ENCODE measurements at places on chromosomes 6 and 20. TPM values are rescaled to one million over a fixed set of nuclear protein-coding genes. Genes with fewer than 3 reads are reported as not detected.

- no peaks in the 10 kb centered on the region for H3K27me3 ChIP-seq
- H3K4me1 ChIP-seq: no peaks in the 10 kb centered on the region
- no peak overlapping the region for H3K4me3 ChIP-seq
- H3K27ac ChIP-seq: no peak overlapping the region
These were observed 289.9 kb upstream of the MMS22L start for GRCh38 chr6:97572943-97573342.

DNA sequence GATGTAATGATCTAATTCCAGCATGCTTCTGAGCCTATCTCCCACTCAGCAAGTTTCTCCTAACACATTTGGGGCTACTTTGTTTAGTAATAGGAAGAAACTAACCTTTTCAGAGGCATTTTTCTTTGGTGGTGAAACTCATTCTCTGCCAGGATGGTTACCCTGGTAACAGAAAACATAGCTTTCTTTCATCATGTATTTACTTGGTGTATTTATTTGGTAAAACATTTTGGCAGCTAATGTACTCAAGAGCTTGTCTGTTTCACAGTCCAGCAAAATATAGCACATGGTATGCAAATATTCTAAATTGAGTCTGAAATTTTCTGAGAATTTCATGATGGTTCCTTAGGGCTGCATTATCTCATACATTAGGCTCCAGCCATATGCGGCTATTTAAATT, 100.0 kb downstream of the SLC35B3 start:
- no peak for DNase-seq
- no peaks in the 10 kb centered on the region for H3K4me1 ChIP-seq
- no peak overlapping the region for H3K4me3 ChIP-seq
- no peaks in the 10 kb centered on the region for H3K27me3 ChIP-seq
- H3K36me3 ChIP-seq: no peaks in the 10 kb centered on the region

- H3K27ac ChIP-seq: no peak overlapping the region
- no peak overlapping the region for H3K4me3 ChIP-seq
- H3K36me3 ChIP-seq: no peaks in the 10 kb centered on the region
- H3K4me1 ChIP-seq: no peaks in the 10 kb centered on the region
- no peaks in the 10 kb centered on the region for H3K27me3 ChIP-seq
These were observed 143.1 kb downstream of the QRSL1 start for GRCh38 chr6:106772270-106773142.

GRCh38 chr20:34862724-34863123, 9.9 kb downstream of the GGT7 start:
- H3K27me3 ChIP-seq: no peaks in the 10 kb centered on the region
- DNase-seq: no peak
- no peak overlapping the region for H3K4me3 ChIP-seq

DNA sequence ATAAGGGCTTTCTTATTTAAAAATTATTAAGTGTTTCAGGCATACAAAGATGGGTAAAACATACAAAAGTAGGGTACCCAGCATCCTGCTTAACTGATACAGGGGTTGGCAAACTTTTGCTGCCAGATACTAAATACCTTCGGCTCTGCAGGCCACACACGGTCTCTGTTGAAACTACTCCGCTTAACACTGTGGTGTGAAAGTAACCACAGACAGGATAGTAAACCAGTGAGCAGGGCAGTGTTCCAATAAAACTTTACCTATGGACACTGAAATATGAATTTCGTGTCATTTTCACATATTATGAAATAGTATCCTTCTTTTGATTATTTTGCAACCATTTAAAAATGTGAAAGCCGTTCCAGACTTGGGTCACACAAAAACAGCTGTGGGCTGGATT, 92.4 kb downstream of the EYA2 start:
- H3K27ac ChIP-seq: no peak overlapping the region
- peaks cover 19% of the 10 kb centered on the region for H3K4me1 ChIP-seq
- H3K4me3 ChIP-seq: no peak overlapping the region
- peaks cover 25% of the 10 kb centered on the region for H3K27me3 ChIP-seq
- no peak for DNase-seq

DNA sequence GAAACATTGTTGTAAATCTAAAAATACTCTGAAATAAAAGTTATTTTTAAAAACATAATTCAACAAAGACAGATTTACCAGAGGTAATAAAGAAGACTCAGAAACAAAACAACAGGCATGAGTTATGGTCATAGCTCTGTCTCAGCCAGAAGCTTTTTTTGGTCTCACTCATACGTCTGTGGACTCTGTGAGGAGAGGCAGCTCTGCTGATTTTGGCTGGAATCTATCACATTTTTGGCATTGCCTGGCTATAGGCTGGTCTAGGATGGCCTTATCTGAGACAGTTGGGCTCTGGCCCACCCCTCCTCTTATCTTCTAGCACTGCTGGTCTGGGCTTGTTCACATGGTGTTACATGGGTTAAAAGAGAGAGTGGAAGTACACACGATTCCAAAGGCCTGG, 514.0 kb upstream of the BTBD3 start:
- H3K27ac ChIP-seq: no peak overlapping the region
- DNase-seq: no peak
- H3K4me1 ChIP-seq: no peaks in the 10 kb centered on the region
- H3K4me3 ChIP-seq: no peak overlapping the region
- no peaks in the 10 kb centered on the region for H3K27me3 ChIP-seq

- peak overlapping the region; percentile 95 for H3K4me3 ChIP-seq
- peaks cover 3% of the 10 kb centered on the region for H3K36me3 ChIP-seq
- peaks cover 36% of the 10 kb centered on the region for H3K4me1 ChIP-seq
- peak overlapping the region; percentile 95 for H3K27ac ChIP-seq
- DNase-seq: peak; percentile 94
These were observed 113.5 kb upstream of the BTN3A2 start for GRCh38 chr6:26251354-26252076.

DNA sequence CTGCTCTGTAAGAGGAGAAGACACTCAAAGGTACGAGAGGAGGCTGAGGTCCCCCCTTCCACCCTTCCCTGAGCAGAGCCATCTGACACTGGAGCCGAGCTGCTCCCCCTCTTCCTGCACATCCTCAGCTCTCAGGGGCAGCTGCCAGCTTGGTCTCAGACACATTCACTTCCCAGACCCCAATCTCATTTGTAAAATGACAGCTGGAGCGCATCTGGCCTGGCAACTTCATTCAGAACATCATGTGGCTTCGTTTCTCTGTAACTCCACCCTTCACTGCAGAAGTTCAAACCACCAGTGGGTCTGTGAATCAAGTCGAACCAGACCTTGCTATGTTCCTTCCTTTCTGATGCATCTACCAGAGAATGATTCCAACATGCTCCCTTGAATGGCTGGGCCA, 145.6 kb upstream of the CDH4 start:
- H3K27ac ChIP-seq: no peak overlapping the region
- no peaks in the 10 kb centered on the region for H3K27me3 ChIP-seq
- DNase-seq: no peak
- no peaks in the 10 kb centered on the region for H3K4me1 ChIP-seq
- H3K36me3 ChIP-seq: no peaks in the 10 kb centered on the region

DNA sequence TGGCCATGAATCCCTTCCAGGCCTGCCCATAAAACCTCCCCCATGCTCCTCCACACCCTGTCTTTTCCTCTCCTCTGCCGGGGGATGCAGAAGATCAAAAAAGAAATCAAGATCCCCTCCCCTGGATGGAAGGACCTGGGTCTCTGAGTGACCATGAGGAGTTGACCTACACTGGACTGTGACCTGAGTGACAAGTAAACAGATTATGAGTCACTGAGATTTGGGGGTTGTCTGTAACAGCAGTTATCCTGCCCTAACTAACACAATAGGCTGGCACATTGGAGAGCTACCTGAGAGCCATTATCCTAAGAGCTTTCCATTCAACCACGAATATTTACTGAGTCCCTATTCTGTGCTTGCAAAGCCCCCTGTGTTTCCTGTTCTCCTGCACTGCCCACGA, 28.4 kb upstream of the SIRPA start:
- peaks cover 36% of the 10 kb centered on the region for H3K27me3 ChIP-seq
- DNase-seq: no peak
- no peaks in the 10 kb centered on the region for H3K4me1 ChIP-seq
- no peaks in the 10 kb centered on the region for H3K36me3 ChIP-seq
- H3K4me3 ChIP-seq: no peak overlapping the region

GRCh38 chr6:146339716-146340115, 203.9 kb upstream of the RAB32 start:
- no peak overlapping the region for H3K27ac ChIP-seq
- no peak for DNase-seq
- H3K4me1 ChIP-seq: no peaks in the 10 kb centered on the region
- H3K36me3 ChIP-seq: no peaks in the 10 kb centered on the region
- no peaks in the 10 kb centered on the region for H3K27me3 ChIP-seq

GRCh38 chr6:106749609-106750008, 120.2 kb downstream of the QRSL1 start:
- H3K36me3 ChIP-seq: no peaks in the 10 kb centered on the region
- H3K4me3 ChIP-seq: no peak overlapping the region
- H3K4me1 ChIP-seq: no peaks in the 10 kb centered on the region
- no peak overlapping the region for H3K27ac ChIP-seq

- H3K27ac ChIP-seq: no peak overlapping the region
- no peaks in the 10 kb centered on the region for H3K27me3 ChIP-seq
- H3K36me3 ChIP-seq: no peaks in the 10 kb centered on the region
These were observed 307.8 kb downstream of the TAF4 start for GRCh38 chr20:61757678-61758563.

DNA sequence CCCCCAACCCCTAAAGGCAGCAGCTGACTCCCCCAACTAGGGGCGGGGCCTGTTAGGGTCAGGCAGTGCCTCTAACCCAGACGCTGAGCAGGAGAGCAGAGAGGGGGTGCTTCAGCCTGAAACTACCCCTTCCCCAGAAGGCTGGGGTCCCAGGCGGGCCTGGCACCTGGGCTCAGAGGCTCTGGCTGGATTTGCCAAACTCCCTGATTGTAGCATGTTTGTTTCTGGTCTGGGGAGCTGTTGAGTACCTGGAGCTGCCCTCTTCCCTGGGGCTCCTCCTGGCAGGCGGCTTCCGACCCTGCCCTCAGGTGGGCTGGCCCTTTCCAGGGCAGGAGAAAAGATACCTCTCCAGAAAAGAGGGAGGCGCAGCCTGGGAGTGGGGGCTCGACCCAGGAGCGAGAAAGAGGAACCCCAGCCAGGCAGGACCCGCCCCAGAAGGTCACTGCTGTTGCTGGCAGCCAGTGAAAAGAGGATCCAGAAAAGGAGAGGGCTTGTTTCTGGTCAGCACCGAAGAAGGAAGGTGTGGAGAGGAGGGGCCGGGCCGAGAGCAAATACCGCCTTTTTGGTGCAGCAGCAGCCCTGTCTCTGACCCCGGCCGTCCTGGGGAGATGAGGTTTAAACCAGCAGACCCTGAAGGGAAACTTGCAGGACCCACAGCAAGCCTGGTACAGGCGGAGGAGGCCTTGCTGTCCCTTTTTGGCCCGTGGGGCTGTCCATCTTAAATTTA, 810 bp upstream of the ABHD16B start:
- H3K4me1 ChIP-seq: peaks cover 23% of the 10 kb centered on the region
- no peak overlapping the region for H3K27ac ChIP-seq
- peaks cover 20% of the 10 kb centered on the region for H3K36me3 ChIP-seq
- no peak for DNase-seq
- peaks cover 1% of the 10 kb centered on the region for H3K27me3 ChIP-seq

- H3K27me3 ChIP-seq: no peaks in the 10 kb centered on the region
- DNase-seq: no peak
- H3K4me1 ChIP-seq: peaks cover 6% of the 10 kb centered on the region
- no peak overlapping the region for H3K4me3 ChIP-seq
- H3K36me3 ChIP-seq: peaks cover 15% of the 10 kb centered on the region
These were observed 206.3 kb downstream of the PREX1 start for GRCh38 chr20:48621376-48622078.

DNA sequence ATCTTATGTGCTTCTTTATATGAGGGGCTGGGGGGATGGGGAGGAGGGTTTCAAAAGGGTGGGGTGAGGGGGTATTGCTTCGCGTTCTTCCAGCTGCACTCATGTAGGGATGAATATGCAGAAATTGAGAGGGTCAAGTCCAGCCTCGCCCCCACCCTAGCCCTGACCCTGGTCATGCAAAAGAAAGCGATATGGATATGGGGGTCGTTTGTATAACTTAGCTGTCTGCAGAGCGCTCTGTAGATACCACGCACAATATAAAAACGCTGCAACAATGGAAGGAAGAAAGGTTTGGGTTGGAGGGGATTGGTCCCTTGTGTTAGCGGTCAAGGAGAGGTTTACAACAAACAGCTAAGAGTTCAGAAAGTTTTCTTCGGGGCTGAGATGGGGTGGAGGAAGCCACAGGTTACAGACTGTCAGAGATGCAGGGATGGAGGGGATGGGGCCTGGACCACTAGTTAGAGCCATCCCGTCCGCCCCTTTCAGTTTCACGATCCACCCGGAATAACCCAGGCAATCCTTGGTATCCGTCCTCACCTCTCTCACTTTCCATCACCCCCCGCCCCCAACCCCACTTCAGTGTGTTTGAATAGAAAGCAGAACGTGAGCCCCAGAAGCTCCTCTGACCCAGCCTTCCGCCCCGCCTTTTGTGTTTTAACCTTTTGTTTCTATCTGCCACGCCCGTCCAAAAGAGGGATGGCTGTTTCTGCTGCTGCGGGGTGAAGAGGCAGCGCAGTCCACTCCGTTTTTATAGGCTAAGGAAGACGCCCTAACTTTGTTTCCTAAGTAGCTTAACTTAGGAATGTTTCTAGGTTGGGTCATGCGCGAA, 73.5 kb downstream of the SOX4 start:
- H3K4me3 ChIP-seq: peak overlapping the region; percentile 50
- no peak overlapping the region for H3K27ac ChIP-seq
- DNase-seq: no peak
- H3K36me3 ChIP-seq: peaks cover 1% of the 10 kb centered on the region

DNA sequence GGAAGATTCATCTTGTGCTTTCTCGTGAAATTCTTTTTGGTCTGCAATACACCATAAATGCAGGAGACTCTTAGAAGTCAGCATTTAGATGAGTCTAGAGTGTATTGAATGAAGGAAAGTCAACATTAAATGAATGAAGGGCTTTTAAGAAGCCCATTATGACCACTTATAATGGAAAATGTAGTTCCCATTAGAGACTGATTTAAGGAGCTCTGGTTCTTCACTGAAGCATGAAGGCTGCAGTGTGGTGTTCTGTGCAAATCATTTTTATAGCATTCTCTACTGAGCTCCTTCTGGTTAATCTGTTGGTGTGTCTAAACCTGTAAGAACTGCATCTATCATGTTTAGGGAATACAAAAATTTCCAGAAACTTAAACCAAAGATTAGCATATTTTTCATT, 19.7 kb downstream of the NCOA7 start:
- H3K36me3 ChIP-seq: peaks cover 36% of the 10 kb centered on the region
- DNase-seq: no peak
- H3K4me1 ChIP-seq: peaks cover 60% of the 10 kb centered on the region

- no peak for DNase-seq
- no peak overlapping the region for H3K4me3 ChIP-seq
- H3K36me3 ChIP-seq: no peaks in the 10 kb centered on the region
- H3K4me1 ChIP-seq: peaks cover 8% of the 10 kb centered on the region
- no peak overlapping the region for H3K27ac ChIP-seq
These were observed 14.2 kb upstream of the BNIP5 start for GRCh38 chr6:36350681-36351571.

- no peaks in the 10 kb centered on the region for H3K4me1 ChIP-seq
- H3K4me3 ChIP-seq: no peak overlapping the region
- H3K27ac ChIP-seq: no peak overlapping the region
- no peaks in the 10 kb centered on the region for H3K27me3 ChIP-seq
These were observed 233.6 kb upstream of the ASCC3 start for GRCh38 chr6:101114703-101115102.

GRCh38 chr6:55557146-55557545, 21.8 kb downstream of the HMGCLL1 start:
- no peaks in the 10 kb centered on the region for H3K4me1 ChIP-seq
- no peaks in the 10 kb centered on the region for H3K36me3 ChIP-seq
- DNase-seq: no peak
- no peaks in the 10 kb centered on the region for H3K27me3 ChIP-seq

- H3K27me3 ChIP-seq: peaks cover 32% of the 10 kb centered on the region
- DNase-seq: no peak
- H3K4me1 ChIP-seq: no peaks in the 10 kb centered on the region
- H3K4me3 ChIP-seq: no peak overlapping the region
These were observed 30.7 kb downstream of the CDH22 start for GRCh38 chr20:46277602-46278001.

The LY86 gene
- total RNA-seq: 1.2 TPM

The CALHM4 gene
- not detected for total RNA-seq

The SGK1 gene
- 28.8 TPM for total RNA-seq

The MAS1 gene
- not detected for total RNA-seq

The UNC5CL gene
- total RNA-seq: 1.2 TPM

The TMX4 gene
- total RNA-seq: 32.5 TPM
